Endodermal cell (in vitro differentiated cells): ENCODE measurements at places on chromosomes 4 and X. TPM values are rescaled to one million over a fixed set of nuclear protein-coding genes. Genes with fewer than 3 reads are reported as not detected.

DUSP21 gene
- not detected in 3 replicates for total RNA-seq

VSIG4 gene
- not detected in 2 replicates for total RNA-seq

LDB2 gene
- 11.4 to 14.2 TPM (median 12.4 TPM) in 3 replicates for total RNA-seq

RRH gene
- total RNA-seq, result 0.25 TPM in 1 of 3 replicates, not detected in the others

DNA sequence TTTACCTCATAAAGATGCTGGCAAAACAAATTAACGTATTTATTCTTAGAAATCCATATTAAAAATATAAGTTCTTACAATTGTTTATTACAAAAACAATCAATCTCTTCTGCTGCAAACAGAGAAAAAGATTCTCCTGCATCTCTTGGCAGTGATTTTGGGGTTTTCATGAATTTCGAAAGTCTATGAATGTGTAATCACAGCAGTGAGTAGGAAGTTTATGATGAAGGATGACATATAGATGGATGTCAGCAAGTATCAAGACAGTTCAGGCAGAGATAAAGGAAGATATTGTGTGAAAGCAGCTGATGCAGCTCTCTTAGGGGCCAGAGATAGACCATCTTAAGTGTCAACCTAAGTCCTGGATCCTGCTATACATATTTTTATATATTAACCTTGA is 196.9 kb upstream of the BANK1 start:
- no peak for DNase-seq

DNA sequence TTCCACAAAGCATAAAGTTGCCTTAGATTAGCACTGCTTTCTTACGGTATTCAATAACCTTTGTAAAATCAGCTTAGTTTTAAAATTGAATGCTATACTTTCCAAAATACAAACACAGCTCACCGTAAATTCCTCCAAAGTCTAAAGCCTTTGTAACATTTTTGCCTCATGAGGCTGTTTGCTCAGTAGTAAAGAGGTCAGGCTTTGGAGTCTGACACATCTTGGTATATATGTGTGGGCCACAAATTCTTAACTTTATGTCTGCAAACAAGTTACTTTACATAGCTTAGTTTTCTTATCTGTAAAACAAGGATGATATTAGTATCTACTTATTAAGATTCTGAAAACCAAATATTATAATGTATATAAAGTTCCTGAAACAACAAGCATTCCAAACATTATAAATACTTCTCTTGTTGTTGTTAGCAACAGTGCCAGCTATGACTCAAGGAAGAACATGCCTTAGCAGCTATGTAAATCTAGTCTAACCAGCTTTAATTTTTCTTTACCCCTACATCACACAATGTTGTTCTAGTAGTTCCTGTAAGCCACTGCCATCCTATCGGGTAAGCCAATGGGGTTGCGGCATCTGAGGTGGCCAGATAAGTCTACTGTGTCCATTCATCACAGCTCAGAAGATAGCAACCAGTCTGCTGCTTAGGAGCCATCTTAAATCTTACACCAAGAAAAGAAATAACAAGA is 709.0 kb downstream of the KLHL13 start:
- DNase-seq, result no peak

- DNase-seq, result no peak
These were observed 15.1 kb upstream of the FABP2 start for GRCh38 chr4:119337010-119337409.

- no peak for DNase-seq
These were observed 173.0 kb upstream of the PCDH18 start for GRCh38 chr4:137705171-137705783.

- DNase-seq, result no peak
These were observed 201.9 kb upstream of the MAMLD1 start for GRCh38 chrX:150161193-150161592.

GRCh38 chrX:32480019-32480418 is 731.3 kb downstream of the DMD start:
- no peak for DNase-seq

- DNase-seq, result no peak
These were observed 31.7 kb upstream of the METAP1 start for GRCh38 chr4:98963538-98964433.

GRCh38 chr4:84028340-84028739 is 470.8 kb downstream of the NKX6-1 start:
- peak; percentile 63 for DNase-seq

DNA sequence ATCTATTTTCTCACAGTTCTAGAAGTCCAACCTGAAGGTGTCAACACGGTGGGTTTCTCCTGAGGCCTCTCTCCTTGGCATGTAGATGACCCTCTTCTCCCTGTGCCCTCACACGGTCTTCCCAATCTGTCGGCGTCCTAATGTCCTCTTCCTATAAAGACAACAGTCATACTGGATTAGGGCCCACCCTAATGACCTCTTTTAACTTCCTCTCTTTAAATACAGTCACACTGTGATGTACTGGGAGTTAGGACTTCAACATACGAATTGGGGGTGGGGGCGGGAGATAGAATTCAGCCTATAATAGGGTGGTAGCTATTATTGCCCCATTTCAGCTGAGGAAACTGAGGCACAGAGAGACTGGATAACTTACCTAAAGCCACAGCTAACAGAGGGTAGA is 70.2 kb downstream of the SMIM20 start:
- DNase-seq, result no peak

- DNase-seq, result peak; percentile 54
These were observed 43.5 kb upstream of the HERC6 start for GRCh38 chr4:88335092-88335665.

DNA sequence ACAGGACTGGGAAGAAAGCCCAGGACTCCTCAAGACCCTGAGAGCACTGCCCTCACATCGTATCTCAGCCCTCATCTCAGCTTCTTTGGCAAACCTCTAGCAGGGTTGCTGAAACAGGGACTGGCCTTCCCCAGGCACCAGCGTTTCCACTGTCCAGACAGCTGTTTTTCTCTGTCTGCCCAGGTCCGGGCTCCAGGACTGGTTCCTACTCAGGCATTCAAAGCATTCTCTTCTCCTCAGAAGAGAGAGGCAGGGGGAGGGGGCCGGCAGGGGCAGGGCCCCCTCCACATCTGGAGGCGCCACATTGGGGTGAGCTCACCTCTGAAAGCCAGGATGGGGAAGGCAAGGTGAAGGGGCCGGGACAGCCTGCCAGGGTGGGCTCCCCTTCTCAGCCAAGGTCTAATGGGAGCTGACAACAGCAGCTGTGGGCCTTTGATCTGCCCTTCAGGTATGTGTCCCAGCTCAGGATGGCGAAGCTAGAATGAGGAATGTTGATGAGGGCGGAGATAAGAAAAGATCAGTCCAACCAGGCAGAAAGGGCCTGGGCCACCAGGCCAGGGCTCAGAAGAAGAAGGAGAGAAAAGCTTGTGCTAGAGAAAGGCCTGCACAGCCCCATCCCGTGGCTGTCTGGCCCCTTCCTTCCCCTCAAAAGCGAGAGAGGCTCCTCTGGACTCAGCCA is 60.4 kb downstream of the PJA1 start:
- DNase-seq, result peak; percentile 64

DNA sequence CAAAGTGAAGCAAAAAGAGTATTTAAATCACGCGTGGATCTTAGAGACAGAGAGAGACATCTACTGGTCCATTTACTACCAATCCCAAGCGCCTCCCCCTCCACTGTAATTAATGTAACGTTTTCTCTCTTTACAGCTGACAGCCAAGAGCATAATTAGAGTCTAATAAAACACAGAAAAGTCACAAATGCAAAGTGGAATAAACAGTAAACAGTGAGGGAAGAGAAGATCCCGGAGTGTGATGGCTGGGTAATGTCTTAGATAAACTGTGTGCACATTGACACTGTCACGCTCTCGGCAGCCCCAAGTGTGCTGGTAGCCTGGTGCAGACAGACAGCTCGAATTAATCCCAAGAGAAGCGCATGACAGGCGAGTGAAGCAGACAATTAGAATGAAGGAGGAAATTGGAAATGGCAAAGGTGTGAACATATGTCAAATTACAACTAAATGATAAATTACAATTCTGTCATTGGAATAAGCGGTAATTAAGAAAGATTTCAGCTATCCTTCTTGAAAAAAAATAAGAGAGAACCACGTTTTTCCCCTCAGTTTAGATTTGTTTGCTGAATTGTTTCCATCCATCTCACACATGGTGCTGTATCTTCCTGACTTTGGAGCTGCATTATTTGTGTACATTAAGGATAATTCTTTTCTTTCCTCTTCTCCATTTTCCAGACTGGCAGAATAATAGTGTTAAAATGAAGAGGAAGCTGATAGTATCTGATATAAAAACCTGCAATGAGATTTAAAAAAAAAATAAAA is 100.1 kb downstream of the CXXC4 start:
- no peak for DNase-seq

GRCh38 chrX:11913001-11913400 is 155.0 kb downstream of the MSL3 start:
- DNase-seq, result no peak

- DNase-seq, result peak; percentile 64
These were observed 54.3 kb downstream of the DCTD start for GRCh38 chr4:182862921-182863320.

GRCh38 chrX:134013524-134013923 is 28.1 kb upstream of the GPC3 start:
- DNase-seq, result no peak

DNA sequence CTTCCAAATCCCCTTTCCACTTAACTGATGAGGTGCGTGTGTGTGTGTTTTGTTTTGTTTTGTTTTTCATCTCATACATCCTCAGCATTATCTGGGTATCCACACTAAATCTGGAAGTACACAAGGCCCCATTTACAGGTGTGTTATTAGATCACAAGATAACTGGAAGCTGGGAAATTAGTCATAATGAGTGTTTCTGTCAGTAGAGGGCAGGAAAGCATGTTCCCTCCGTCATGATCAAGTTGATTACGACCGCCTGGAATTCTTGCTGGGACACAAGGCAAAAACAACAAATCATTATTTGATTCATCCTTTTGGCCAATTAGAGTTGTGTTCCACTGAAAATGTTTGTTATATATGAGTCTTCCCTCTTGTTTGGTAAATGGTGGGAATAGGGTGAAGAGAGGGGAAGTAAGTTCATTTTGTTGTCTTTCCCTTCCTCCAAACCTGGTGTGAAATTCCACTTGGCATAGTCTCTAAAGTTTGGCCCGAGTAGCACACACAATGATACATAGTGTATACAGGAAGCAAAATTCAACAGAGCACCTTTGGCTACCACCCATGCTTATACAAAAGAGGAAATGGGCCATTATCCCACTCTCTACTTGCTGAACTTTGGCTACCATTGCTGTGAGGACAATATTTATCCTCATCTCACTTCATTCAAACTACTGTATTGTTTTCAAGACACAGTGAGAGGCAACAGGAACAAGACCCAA is 33.3 kb upstream of the TLL1 start:
- no peak for DNase-seq

- no peak for DNase-seq
These were observed 10.2 kb upstream of the MAOB start for GRCh38 chrX:43892336-43892870.

DNA sequence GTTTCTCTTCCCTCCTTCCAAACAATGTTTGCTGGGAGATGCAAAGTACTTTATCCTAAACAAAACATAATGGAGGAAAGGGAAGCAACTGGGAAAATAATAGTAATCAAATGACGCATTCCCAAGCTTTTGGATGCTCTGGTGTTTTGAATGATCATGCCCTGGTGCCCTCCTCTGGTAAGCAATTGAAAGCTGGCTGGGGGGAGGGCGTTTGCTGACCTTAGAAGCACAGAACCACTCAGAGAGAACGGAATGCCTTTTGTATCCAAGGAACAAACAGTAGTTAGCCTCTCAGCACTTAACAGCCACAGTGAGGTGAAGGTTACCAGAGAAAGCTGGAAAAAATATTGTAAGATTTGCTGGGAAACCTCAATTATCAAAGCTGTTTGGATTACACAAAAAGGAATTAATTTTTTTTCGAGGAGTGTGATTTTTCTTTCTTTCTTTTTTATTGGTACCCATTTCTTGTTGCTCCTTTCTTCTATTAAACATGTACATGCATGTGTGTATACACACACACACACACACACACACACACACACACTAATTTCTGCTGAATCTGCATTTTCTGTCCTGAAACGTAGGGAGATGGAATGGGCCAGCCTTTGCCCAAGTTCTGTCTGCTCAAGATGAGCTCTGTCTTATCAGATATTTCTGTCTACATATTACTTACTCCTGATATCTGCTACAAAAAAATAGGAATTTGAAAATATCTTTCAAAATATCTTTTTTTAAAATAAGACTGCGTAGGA is 155.8 kb upstream of the IGFBP7 start:
- DNase-seq, result peak; percentile 79

GRCh38 chrX:24298191-24298590 is 15.7 kb downstream of the SUPT20HL2 start:
- peak; percentile 52 for DNase-seq

GRCh38 chr4:77777135-77777807 is 41.9 kb downstream of the CNOT6L start:
- no peak for DNase-seq

DNA sequence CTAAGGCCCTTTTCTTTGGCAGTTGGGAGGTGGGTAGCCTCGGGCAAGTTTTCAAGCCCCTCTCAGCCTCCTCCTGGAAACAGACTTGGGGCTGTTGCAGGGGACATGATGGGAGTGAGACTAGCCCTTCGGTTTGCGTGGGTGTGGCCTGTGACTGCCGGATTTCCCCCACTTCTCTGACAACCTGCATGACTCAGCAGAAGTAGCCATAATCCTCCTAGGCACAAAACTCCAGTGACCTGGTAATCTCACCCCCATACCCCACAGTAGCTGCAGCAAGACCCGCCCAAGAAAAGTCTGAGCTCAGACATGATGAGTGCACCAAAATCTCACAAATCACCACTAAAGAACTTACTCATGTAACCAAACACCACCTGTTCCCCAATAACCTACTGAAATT is 433.7 kb upstream of the AMOT start:
- no peak for DNase-seq

- no peak for DNase-seq
These were observed 108.8 kb upstream of the ENPEP start for GRCh38 chr4:110367156-110367555.

DNA sequence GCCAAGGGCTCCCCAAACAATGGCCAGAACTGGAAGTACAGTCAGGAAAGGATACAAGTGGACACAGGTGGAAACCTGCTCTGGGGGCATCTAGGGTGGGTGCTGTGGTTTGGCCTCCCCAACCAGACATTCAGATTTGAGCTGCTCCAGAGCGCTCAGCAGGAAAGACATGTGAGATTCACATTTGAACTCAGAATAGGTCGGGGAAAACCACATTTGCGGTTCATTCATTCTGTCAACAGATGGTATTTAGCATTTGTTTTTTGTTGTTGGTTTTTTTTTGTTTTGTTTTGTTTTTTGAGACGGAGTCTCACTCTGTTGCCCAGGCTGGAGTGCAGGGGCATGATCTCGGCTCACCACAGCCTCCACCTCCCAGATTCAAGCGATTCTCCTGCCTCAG is 44.0 kb downstream of the STEEP1 start:
- no peak for DNase-seq

DNA sequence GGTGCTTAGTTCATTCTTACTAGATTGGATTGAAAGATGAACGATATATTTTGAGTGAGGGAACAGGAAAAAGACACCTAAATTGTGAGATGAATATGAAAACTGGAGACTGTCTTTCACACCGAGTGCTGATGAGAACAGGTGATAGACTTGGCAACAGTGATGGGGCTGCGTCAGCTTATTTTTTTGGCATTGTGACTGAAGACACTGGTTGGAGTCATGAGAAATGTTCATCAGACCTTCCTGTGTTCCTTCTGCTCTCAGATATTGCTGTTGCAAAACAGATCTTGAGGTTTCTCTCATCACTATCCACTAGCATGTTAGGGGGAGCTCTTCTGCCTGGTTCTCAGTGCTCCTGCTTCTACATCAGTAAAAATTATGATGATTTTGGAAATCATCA is 124.2 kb upstream of the KCNIP4 start:
- no peak for DNase-seq
